ENCODE measurements at places on chromosomes 11 and 22.

- no peak for DNase-seq
Observed at GRCh38 chr11:119810478-119811232, 81.7 kb upstream of the NECTIN1 start.

DNA sequence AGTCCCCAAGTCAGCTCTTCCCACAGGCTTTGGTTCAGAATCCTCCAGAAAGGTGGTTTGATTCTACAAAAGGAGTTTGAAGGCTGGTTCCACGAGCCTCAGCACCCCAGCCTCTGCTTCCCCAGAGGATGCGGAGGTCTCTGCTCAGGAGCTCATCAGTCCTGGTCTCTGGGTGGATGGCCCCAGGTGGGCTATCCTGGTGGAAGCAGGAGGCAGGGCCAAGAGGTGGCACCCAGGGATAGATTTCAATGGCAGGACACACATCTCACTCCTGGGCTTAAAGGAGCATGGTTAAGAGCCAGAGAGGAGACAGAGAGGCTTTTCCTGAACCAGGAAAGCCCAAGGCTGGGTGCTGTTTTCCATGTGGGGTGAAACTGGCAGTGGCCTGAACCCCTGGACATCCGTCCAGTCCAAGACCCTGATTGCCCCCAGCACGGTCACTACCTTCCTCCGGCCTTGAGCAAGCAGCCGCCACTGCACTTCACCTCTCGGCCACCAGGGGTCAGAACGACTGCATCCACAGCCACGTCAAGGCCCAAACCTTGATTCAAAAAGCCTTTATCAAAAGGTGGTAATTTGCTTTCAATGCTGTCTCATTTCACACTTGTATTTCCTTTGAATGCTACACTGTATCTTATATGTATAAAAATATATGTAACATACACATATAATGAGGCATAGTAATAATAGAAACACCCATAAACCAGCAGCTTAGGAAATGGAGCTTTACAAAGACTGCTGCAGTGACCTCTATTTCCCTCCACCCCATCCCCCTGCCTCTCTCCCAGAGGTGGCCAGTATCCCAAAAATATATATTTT, 19.3 kb upstream of the FXYD2 start:
- DNase-seq: peak; percentile 1

DNA sequence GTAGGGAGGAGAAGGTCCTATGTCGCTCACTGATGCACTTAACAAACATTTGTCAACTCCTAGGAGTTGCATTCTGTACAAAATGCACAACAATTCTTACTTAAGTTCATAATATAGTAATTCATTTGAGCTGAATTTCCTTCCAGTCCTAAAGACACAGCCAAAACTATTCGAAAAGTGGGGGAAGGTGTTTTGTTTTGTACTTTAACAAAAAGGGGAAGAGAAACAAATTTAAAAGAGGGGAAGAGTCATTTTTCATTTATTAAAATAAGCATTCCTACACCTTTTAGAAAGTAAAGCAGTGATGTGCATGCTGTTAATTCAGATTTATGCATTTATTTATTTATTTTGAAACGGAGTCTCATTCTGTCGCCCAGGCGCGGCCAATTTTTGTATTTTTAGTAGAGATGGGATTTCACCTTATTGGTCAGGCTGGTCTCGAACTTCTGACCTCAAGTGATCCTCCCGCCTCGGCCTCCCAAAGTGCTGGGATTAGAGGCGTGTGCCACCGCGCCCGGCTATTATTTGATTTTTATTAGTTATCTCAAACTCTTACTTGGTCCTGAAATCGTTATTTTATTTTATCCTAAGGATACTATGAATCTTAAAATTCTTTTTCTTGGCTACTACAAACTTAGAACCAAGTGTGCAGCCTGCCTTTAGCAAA, 1.1 kb upstream of the FANCF start:
- no peak for DNase-seq

DNA sequence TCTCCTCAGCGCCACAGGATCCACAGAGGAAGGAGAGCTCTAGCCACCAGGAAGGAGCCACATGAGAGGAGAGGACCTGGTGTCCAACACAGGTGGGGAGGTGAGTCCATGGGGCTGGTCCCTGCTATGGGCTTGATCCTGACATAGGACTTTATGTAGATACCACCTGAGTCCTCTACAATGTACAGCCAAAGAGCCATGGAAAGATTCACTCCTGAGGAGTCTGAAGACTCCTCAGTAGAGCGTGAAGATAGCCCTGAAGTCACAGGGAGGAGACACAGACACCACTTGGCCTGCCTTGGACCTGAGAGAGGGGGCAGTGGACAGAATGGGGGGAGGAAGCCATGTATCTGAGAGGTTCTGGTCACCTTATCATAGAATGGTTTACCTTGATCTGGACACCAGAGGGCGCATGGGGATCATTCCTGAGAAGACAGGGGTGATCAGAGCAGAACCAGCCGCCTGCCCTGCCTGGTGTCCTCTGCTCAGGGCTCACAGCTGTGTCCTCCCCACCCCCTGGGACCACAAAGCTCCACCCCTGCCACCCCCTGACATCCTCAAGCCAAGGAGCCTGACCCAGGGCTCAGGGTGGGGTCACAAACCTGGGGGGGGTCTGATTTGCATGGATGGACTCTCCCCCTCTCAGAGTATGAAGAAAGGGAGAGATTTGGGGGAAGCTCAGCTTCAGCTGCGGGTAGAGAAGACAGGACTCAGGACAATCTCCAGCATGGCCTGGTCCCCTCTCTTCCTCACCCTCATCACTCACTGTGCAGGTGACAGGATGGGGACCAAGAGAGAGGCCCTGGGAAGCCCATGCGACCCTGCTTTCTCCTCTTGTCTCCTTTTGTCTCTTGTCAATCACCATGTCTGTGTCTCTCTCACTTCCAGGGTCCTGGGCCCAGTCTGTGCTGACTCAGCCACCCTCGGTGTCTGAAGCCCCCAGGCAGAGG, 77.0 kb downstream of the ZNF280B start:
- DNase-seq: no peak

DNA sequence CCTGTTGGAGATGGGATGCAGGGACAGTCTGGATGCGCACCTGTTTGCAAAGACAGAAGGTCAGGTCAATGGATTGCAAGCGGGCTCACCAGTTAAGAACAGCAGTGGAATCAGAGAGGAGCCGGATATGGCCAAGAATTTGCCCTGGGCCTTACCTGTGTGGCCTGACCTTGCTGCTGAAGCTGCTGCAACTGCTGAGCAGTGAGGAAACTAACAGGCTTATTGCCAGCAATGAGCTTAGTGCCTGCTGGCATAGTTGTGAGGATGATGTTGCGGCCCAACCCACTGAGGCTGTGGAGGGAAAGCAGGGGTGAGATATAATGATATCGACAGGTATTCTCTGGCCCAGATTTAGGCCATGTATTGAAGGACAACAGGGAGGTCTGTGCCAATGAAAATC, 30.6 kb downstream of the NFRKB start:
- no peak for DNase-seq

GRCh38 chr11:71391796-71392195, 56.4 kb downstream of the DHCR7 start:
- no peak for DNase-seq

GRCh38 chr22:30882974-30883533, 85.5 kb downstream of the MORC2 start:
- DNase-seq: no peak

DNA sequence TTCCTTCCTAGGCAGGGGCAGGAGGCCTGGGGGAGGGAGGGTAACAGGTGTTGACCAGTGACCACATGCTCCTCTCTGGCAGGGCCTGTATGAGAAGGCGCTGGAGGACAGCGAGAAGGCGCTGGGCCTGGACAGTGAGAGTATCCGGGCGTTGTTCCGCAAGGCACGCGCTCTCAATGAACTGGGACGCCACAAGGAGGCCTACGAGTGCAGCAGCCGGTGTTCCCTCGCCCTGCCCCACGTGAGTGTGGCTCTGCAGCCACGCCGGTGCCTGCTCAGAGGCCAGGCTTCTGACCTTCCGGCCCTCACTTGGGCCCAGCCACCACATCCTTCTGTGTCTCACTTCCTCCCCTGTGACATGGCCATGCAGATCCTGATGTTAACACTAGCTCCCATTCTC, 25.8 kb downstream of the ZC3H7B start:
- no peak for DNase-seq

GRCh38 chr11:92739041-92739440, 230.4 kb upstream of the MTNR1B start:
- DNase-seq: no peak

DNA sequence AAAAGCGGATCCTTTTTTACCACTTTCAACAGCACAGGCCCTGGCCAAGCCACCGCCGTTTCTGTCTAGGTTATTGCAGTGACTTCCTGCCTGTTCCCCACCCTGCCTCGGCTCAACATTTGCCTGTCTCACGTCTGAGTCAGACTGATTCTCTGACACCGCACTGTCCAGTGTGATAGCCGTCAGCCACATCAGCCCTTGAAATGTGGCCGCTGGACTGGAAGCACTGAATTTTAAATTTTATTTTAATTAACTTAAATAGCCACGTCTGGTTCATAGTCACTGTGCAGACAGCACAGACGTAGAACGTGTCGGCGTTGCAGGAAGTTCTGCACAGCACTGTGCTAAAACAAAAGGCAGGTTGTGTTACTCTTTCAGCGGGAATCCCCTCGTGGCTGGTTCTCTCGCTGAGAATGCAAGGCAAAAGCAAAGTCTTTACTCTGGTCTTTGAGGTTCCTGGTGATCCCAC, 56.3 kb upstream of the ADSL start:
- DNase-seq: no peak

DNA sequence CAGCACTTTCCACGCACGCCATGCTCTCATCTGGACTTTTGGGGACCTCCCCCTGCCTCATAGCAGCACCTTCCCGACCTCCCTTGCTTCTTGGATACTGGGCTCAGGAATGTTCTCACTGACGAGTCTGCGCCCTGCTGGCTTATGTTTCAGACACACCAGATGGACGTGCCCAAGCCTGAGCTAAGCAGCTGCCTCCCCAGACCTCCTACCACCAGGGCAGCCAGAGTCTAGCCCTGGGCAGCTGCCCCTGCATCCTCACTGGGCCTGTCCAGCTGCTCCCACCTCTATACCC, 13.2 kb upstream of the RGL4 start:
- no peak for DNase-seq

- no peak for DNase-seq
Observed at GRCh38 chr11:45807792-45808238, 2.9 kb downstream of the SLC35C1 start.

DNA sequence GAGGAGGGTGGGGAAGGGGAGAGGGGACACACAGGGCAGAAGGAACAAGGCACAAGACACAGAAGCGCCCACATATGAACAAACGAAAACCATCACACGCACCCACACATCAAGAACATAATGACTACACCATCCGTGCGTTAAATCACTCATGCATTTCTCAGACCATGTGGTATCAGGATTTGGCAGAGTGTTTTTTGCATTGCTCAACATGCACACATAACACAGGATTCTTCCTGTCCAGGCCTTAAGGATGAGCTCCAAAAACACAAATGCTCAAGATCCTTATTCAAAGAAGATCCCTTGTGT, 309.5 kb downstream of the CADM1 start:
- peak; percentile 49 for DNase-seq
